HuH-7.5 (cell line): ENCODE measurements at places on chromosomes 3 and 15.
A peak's percentile ranks its signal among the peaks of the same experiment; 100 is the strongest.

DNA sequence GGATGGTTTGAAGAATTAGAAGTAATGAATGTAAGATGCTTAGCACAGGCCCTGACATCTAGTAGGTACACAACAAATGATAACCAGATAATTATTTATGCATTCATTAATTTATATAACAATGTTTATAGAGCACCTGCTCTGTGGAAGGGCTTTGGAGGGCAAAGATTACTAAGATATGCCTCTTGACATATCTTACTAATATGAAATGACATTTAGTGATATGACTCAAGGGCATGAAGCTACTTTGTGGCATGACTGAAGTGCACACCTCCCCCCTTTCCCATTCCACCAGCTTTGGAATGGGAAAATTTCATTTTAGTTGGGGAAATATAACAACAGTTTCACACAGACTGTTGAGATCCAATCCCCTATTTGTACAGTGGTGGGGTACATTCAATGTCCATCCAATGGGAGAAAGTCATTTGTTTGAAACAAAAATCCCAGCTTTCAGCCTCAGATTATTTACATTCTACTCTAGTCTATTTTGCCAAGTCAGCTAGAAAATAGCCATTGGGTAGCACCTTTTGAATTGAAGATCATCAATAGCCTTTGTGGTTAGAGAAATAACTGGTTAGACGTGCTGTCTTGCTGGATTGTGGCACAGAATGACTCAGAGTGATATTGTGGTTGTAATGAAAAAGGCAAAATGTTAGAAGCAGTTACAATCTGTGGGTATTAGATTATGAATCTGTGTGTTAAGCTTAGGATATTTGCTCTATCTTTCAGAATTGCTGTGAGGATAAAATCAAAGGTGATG, 72.9 kb downstream of the MOBP start:
- DNase-seq = no peak

- peak; percentile 43 for DNase-seq
These were observed 3.0 kb upstream of the HDGFL3 start for GRCh38 chr15:83210619-83211018.

GRCh38 chr3:180278583-180279188, 241.9 kb upstream of the PEX5L start:
- DNase-seq = no peak

GRCh38 chr15:80978685-80979329, 10.8 kb downstream of the MESD start:
- no peak for DNase-seq

- DNase-seq = no peak
These were observed 63.4 kb upstream of the FEZF2 start for GRCh38 chr3:62436785-62437184.

- no peak for DNase-seq
These were observed 72.8 kb upstream of the ANKRD34C start for GRCh38 chr15:79209690-79210089.

DNA sequence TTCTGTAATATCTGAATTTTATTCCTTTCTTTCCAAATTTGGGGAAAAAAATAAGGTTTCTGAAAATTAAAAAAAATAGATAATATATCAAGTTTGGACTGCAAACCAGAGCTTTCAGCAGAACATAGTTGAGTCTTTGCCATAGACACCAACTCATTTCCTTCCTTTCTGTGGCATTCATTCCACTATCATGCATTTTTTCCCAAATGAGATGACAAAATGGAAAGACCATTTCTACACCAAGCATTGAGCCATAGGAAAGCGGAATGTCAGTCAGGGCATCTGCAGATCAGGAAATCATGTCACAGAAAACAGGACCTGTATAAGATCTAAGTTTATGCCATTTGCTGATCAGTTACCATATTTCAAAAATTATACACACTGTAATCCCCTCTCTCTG, 333.3 kb upstream of the THBS1 start:
- no peak for DNase-seq

DNA sequence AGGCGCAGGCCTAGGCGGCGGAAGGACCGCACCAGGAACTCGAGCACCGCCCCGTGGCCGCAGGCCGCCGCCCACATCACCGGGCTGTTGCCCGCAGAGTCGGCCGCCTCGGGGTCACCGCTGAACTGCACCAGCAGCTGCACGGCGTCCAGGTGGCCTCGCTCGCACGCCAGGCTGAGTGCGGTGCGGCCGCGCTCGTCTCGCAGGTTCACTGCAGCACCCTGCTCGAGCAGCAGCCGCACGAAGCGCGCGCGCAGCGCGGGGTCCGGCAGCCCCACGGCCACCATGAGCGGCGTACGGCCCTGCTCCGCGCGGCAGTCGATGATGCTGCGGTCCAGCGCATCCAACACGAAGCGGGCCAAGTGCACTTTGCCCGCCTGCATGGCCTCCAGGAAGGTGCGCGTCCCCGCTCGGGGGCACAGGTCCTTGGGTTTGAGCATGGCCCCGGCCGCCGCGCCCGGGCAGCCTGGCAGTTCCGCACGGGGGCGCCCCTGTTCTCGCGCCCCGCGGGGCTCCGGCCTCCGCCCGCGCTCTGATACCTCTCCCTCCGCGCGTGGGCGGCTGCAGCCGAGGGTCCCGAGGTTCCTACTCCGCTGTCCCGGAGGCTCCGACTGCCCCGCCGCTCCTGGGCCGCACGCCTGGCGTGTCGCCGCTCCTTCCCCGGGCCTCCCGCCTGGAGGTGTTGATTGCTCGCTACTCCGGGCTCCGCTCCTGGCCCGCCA, 556 bp downstream of the ANKRD63 start:
- DNase-seq = peak; percentile 90

- no peak for DNase-seq
These were observed 14.4 kb downstream of the MUC20 start for GRCh38 chr3:195735036-195735695.

DNA sequence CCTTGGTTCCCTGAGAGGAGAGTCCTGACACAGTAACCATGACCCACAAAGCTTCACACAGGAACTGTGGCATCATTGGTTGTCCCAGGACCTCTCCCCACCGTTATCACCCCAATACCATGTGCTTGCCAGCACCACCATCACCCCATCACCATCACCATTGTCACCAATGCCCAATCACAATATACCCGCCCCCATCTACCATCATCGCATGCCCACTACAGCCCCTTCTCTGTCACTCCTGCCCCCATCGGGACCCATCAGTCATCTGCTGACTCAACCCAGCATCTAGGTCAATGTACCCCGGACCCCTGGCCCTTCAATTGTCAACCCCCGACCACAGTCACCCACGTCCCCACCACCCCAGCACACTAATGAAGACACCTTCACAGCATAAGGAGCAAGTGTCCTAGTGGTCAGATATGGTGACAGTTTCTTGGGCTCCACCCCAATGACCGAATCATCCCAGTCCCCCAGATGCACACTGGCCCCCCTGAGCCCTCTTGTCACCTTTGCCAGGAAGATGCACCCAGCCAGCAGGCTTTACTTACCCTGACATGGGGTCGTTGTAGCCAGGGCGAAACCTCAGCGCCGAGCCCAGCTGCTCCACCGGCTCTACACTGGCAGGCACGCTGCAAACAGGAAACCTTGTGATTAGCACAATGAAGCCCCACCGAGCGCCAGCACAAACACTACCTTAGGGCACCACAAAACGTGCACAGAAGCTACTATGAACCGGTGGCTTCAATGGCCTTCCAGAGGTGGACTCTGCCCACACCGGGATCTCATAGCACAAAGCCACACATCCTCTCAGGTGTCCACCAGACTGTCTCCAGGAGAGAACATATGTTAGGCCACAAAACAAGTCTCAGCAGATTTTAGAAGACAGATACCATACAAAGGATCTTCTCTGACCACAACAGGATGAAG, 25.1 kb downstream of the SHISA5 start:
- no peak for DNase-seq

DNA sequence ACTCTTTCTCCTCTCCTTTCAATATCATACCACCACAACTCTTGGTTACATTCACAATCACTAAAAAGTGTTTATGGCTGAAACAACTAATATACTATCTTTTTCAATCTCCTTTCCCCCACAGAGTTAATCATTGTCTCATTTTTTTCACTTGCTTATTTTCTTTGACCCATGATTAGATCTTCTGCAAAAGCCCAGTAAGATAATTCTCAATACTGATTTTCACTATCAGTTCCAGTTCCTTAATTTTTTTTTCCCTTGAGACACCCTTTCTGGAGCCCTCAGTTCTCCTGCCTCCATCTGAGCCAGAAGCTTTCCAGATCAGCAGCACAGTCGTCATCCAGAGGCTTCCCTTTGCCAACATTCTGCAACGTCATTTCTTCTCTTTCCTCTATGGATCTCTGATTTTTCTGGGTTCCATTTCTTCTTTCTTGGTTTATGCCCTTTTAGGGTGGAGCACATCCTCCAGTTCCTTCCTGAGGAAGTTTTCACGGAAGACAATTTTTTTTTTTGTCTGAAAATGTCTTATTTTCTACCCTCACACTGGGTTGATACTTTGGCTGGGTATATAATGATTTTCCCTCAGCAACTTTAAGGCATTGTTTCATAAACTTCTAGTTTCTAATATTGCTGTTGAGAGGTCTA, 88.7 kb upstream of the C15orf39 start:
- DNase-seq = no peak

- no peak for DNase-seq
These were observed 1.3 kb downstream of the TTBK2 start for GRCh38 chr15:42919308-42919707.

DNA sequence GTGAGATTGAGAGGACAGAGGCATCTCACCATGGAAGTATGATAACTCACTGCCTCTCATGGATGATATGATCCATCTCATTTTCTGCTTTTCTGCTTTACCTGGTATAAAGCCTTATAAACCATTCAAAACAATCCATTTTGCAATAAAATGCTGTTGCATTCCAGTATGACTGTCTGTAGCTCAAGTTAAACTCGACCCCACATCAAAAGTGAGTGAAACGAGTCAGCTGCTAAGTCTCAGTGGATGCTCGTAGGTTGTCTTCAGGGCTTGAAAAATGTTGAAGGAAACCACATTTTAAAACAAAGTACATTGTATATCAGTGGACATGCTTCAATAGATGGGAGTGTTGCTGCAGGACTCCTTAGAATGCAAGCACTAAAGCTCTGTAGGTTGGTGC, 839.0 kb downstream of the TUSC7 start:
- no peak for DNase-seq

DNA sequence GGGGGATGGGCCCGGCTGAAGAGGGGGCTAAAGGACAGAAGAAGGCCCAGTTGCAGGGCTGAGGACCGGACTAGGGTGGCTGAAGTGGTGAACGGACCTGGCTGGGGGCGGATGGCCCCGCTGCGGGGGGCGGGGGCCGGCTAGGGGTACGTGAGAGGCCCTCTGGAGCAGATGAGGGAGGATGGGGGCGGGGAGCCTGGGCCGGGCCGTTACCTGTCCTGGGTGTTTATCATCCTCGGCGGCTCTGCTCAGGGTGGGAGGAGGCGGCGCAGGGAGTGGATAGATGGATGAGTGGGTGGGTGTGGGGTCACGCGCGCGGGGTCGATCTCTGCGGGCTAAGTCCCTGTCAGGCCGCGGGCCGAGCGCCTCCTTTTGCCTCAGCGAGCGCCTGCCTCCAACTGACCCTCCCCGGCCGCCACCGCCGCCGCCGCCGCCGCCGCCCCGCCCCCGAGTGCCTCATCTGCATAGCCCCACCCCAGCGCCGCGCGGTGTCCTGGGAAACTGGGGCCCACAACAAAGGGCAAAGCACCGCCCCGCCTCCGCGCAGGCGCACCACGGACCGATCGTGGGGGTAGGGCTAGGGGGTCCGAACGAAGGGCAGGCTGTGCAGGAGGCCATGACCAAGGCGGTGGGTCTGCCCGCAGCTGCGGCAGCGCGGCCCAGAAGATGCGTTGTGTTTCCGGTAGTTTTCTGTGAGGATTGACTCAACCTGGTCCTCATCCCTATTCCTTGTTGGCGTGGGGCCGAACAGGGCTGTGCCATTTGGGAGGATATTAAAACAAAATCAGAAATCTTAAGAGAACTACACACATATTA, 72.4 kb downstream of the RBPMS2 start:
- peak; percentile 94 for DNase-seq

- no peak for DNase-seq
These were observed 18.0 kb downstream of the APOD start for GRCh38 chr3:195565716-195566115.

- DNase-seq = no peak
These were observed 910.2 kb downstream of the ROBO1 start for GRCh38 chr3:78857494-78858111.

- no peak for DNase-seq
These were observed 45.4 kb downstream of the TM4SF4 start for GRCh38 chr3:149519912-149520311.

DNA sequence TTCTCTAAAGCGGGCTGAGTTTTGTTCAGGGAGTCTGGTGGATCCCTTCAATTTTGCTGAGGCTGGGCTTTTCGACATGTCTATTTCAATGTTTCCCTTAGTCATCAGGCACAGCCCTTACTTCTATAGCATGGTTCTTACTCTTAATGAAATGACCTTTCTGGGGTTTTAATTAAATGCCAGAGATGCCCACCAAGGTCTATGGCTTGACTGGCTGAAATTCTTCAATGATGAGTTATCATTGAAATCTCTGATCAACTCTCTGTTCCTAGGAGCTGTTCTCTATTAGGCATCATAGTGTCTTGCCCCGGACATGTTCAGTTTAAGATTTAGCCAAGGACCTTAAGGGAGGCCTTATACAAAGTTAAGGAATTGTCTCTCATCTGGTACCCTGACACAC, 33.4 kb upstream of the KBTBD12 start:
- no peak for DNase-seq

- no peak for DNase-seq
These were observed 36.9 kb downstream of the STAC start for GRCh38 chr3:36417237-36417636.

GRCh38 chr3:116000311-116000710, 377.0 kb downstream of the GAP43 start:
- DNase-seq = no peak

DNA sequence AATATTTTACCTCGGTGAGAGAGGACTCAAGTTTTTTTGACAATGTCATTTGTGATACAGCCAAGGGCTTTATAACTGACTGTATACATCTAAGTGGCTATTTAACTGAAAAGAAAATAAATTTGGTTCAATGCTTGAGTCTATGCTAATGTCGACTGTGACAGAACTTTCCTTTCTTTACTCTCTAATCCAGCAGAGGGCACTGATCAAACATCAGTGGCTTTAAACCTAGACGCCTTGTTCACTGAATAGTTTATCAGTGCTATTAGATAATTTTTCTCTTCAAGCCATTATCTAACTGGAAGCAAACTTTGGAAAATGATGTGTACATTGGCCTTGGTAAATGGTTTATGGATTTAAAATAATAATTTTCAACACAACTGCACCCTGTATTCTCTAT, 285.1 kb downstream of the CHL1 start:
- DNase-seq = no peak

DNA sequence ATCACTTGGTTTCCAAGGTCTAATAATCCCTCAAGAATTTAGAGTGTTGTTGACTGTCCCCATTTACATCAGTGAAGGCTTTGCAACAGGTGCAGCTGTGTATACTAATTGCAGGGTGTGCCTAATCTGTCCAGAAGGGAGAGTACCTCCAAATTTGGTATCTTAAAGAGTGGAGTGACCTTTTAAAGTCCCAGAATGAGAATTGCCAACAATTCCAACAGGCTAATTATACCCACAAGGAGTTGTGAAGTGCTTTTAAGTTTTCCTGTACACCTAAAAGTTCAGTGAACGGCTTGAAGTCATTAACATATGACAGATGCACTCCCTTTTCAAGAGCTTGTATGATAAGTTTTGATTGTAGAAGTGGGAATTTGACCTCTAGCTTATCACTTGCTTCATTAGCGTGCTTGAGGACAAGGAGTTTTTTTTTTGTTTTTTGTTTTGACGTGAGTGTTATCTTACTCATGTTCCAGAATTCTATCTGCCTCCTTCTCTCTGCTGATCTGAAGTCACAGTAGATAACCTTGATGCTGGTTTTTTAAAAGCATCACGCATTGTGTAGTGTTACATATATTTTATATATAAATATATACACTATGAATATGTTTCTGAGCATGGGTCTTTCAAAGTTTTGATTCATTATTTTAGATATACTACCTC, 26.3 kb downstream of the CDIN1 start:
- no peak for DNase-seq
